ENCODE measurements at places on chromosomes 11 and 22.

GRCh38 chr22:45781966-45782365 lies 110.3 kb downstream of the ATXN10 start:
- no peak for DNase-seq

- DNase-seq = peak; percentile 52
Observed at GRCh38 chr11:82992223-82992622, 79.5 kb downstream of the RAB30 start.

DNA sequence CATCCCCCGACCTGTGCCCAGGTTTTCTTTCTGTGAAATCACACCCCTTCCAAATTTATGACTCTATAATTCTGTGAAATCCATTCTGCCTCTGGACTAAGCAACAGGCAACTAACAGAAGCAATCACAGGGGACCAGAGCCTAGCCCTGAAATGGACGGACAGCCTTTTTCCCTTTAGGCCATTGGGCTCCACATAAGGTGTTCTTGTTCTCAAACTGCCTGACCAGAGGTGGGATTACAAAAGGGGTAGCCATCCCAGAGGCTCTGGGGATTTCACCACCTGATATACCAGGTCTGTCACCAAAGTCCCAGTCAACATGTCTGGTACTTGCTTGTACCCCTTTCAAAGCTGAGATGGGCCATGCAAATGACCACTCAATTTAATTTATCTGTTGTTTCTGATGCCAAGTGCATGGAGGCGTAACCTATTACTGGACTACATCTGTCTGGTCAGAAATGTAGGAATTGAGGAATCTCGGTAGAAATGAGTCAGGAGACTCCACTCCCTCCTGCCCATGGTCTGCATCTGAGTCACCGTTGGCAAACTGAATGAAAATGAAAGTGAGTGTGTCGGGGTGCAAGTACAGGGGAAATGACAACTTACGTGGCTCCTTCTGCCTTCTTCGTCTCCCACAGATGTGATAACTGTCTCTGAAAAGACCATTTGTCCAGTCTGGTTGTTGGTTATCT lies 10.2 kb downstream of the DKK3 start:
- no peak for DNase-seq

DNA sequence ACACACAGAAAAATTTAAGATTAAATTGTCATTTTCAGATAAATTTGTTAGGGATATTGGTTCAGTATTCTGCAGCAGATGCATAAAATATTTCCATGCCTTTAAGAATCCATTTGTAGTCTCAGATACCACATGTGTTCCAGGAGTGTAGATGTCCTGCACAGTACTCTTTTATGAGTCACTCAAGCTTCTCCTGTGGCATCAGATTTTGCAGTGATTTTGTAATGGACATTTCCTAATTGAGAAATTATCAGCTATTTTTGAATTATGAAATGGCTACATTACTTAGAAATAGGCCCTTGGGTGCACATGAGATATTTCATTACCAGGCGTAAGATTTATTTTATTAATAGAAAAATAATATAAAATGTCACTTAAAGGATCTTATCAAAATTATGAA lies 18.9 kb downstream of the MMP3 start:
- DNase-seq = no peak

DNA sequence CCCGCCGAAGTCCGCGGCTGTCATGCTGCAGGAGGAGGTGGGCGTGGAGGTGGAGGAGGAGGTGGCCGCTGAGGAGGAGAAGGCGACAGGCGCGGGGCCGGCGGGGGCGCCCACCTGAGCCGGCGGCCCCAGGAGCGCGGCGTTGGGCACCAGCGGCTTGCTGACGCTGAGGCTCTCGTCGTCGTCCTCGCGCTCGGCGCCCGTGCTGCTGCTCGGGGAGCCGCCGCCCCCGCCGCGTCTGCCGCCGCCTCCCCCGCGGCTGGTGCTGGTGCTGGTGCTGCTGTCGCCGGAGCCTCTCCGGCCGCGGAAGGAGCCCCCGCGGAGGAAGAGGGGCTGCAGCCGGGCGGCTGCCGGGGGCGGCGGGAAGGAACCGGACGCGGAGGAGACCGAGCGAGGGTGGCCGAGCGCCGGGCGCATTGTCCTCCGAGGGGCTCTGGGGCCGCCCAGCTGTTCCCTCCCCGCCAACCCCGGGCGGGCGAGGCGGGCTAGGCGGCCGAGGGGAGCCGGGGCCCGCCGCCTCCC lies 388 bp downstream of the TMEM121B start:
- no peak for DNase-seq

DNA sequence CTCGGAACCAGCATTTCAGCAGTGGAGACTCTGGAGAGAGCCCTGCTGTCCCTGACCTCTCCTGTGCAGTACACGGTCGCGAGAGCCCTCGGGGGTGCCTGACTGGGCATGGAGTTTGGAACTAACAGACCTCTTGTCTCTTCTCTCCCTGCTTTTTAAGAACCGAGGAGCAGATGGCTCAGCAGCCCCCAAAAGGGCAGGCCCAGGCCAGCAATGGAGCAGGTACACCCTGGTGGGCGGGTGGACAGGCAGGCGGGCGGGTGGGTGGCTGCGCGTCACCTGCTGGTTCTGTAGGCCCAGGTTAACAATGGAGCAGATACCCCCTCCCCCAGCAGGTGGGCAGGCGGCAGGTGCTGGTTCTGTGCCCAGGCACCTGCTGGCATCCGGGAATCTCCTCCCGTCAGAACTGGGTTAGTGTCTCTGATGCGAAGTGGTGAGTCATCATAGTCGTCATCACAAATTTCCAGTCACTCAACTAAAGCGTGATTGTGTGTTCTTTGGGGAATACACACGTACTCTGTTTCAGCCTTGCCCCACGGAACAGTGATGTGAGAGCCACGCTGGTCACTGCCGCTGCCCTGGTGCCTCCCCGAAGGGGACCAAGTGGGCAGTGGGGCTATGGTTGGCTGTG lies 41.1 kb downstream of the GRAMD4 start:
- peak; percentile 10 for DNase-seq

- DNase-seq = no peak
Observed at GRCh38 chr11:13784441-13784840, 116.0 kb downstream of the FAR1 start.

DNA sequence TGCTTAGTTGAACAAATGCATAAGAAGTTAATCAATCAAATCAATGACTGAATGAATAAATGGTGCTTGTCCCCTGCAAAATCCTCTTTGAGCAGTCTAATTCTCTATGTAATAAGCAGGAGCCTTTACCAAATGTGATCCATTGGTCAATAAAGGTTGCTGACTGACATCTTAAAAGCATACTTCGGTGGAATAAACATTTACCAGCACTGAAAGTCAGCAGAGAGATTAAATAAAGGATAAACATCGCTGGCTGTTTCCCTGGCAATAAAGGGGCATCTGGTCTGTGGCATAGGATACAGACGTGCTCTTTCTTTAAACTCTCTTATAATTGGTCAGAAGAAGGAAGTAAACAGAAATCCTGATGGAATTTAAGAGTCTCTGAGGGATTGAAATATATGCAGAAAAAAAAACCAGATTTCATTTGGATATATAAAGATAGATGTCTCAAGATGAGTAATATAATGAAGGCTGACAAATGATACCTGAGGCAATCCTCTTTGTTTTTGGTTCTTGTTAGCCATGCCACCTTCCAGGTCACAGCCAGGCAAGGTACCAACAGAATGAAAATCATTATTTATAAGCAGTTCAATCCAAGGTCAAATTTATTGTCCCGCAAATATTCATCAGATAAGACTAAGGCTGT lies 578.4 kb upstream of the CCDC90B start:
- no peak for DNase-seq

- no peak for DNase-seq
Observed at GRCh38 chr11:15665368-15665871, 550.7 kb downstream of the INSC start.

DNA sequence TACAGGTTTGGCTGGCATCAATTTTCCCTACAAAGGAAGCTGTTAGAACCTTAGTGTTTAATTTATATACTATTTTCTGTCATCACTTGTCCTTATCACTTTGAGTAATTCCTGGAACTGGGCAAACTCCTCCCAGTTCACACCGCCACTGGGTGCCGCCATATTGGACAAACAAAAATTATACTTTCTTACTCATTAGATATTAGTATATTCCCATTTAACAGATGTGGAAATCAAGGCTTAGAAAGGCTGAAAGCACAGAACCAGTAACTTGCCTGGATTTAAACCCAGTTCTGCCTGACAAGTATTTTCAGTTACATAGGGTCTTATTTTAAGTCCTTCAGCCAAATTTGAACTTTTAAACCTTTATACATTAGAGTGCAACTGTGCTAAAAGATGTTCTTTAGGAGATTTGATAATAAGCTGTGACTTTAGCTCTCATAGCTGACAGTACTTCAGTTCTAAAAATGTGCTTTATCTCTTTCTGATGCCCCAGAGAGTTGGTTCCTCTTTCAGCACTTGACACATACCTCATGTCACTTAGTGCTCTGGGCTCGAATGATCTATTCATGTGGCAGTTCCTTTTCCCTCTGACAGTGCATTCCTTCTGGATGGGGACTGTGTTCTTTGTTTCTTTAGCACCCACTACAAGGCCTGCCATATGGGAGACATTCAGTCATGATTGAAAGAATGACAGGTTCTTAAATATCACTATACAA lies 25.4 kb downstream of the COA4 start:
- DNase-seq = no peak

GRCh38 chr11:76801736-76802135 lies 18.6 kb downstream of the TSKU start:
- DNase-seq = no peak

DNA sequence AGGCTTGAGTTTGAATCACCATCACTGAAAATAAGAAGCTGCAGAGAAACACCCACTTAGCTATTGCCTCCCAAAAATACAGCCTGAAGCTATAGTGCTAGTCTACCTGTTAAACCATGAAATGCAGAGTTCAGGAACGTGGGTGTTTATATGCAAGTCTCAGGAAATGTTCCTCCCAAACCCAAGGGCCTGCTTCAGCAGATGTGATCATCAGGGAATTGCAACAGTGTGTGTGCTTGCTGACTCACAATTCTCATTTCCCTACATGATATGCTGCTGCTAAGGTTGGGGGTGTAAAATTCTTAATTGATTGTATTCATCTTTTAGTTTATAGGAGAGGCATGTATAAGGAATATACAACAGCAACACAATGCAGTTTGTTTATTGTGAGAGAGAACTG lies 49.6 kb downstream of the NUP98 start:
- no peak for DNase-seq

DNA sequence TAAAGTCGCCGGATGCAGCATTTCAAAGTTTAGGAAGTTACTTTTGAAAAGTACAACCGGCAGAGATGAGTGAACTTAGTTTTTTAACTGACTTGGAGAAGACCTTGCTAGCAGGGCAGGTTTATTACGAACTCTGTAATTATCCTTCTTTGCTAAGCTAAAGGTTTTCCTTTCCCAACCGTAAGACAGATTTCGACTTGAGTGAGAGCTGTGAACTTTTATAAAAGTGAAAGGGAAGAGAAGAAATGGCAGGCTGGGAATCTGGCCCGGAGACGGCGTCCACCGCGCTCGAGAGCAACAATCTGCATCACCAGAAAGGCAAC lies 659 bp upstream of the TEAD1 start:
- no peak for DNase-seq

GRCh38 chr11:128532016-128532571 lies 55.3 kb downstream of the ETS1 start:
- DNase-seq = no peak
